Stimulated activated CD8-positive, alpha-beta memory T cell treated with anti-CD3 and anti-CD28 coated beads, Interleukin-4, amount 100 ng/mL, for 4 hours (primary cell): ENCODE measurements at places on chromosomes 2 and 18.

DNA sequence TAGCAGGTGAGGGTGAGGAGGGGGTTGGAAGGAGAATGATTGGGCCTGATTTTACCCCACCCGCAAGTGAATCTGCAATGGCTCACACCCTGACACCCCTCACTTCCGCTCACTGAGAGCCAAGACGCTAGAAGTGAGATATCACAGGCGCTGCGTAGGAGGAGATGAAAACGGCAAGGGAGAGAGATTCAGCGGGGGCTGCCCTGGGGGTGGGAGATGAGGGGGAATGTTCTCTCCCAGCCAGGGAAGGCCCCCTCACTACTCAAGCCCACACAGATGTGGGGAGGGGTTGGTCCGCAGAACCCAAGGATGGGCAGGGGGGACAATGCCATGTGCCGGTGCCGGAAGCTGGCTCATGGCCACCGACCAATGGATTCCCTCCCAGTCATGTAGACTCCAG lies 32.9 kb downstream of the LOXHD1 start:
- no peak for DNase-seq

- no peak for DNase-seq
Measured at GRCh38 chr2:121036226-121036692, 248.7 kb downstream of the TFCP2L1 start.

GRCh38 chr2:151482171-151482725 lies 72.5 kb downstream of the RIF1 start:
- no peak for DNase-seq

DNA sequence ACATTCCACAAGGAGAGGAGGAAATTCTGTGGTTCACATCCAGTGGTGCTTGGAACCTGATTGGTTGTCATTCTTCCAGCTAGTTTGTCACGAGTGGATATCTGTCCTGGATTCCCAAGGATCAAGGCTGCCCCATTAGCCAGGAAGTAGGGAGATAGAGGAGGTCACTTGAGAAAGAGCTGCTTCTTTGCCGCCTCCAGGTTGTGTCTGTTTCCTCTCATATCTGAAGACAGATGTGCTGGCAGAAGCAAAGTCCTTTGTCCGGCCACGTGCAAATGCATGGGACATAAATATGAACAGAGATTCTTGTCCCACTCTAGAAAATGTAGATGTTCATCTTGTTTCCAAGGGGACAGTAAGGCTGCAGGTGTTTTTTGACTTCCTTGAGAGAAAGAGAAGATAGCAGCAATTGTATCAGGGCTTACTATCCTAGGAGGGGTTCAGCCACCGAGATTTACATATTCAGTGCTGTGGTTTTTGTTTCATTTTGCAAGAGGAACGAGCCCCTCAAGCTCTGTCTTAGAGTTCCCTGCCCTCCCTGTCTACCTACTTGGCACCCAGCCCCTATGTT lies 174.4 kb downstream of the RPIA start:
- DNase-seq: no peak

- no peak for DNase-seq
Measured at GRCh38 chr2:96564026-96564425, 27.5 kb downstream of the ARID5A start.

GRCh38 chr2:5453220-5454050 lies 238.7 kb upstream of the SOX11 start:
- no peak for DNase-seq

DNA sequence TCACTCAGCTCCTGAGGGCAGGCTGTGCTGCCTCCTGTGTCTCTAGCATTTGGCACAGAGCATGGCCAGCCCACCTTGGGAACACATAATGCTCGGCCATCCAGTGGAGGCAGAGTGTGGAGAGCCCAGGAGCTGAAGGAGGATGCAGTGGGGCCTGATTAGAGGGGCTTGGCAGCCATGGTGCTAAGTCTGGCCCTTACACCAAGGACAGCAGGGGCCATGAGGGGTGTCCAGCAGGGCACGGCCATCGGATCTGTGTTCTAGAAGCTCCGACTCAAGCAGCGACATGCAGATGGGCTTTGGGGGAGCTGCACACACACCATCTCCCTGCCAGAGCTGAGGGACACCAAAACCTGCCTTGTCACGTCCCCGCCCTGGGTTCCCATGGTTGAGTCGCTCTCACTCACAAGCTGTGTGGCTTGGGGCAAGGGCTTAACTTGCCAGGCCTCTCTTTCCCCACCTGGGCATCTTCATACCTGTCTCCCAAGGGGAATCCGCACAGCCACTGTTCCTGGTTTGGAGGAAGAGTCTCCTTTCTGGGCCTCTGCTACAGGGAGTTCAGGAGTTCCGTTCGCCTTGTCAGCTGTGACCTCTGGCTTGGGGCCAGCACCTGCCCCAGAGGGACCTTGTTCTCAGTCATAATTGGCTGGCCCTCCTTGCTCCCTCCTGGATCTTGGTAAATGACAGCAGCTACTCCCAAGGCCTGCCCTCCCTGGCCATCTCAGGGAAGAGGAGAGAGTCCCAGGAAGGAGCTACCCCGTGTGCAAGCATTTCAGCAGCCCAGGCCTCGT lies 1.3 kb upstream of the TOGARAM2 start:
- no peak for DNase-seq

DNA sequence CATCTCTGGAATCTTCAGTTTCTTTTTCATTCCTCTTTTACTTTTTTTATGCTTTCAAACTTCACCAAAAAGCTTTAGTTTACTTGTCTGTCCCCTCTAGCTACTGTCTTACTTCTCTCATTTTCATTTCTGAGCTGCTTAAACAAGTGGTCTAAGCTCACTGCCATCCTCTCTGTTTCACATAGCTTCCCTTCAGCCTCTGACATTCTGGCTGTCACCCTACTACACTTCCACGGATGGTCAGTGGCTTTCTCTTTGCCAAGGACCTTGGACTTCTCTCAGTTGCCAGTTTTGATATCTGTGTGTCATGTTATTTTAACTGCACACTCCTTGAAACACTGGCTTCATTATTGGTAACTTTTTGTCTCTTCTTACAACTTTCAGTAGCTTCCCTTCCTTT lies 176.1 kb downstream of the IKZF2 start:
- DNase-seq: no peak

DNA sequence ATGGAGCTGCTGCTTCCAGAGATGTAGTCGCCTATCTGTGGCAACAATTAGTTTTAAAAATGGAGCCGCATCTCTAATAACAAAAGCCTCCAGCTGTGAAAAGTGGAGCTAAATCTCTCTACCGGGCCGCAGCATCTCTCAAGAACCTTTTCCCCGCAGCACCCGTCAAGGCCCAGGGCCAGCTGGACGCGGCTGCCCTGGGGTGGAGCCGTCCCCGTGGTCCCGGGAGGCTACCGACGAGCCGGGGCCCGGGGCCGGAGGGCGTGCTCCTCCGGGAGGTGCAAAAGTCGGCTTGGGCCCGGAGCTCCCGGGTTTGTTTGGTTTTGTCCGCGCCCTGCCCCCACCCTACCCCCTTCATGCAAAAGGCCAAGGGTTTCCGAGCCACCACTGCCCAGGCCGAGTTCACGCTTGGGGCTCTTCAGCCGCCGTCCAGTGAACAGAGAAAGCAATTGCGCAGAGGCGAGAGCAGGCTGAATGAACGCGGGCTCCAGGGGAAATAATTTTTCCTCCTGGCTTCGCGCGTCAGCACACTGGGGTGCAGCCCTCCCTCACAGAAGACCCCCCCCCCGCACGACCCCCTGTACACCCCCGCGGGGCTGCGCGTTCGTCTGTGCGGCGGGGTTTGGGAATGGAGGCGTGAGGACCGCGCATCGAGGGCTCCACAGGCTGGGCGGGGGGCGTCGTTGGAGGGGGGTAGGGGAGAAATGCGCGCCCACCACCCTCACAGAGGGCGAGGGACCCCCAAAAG lies 557 bp upstream of the GREB1L start:
- DNase-seq: no peak

GRCh38 chr2:196719110-196719872 lies 79.8 kb downstream of the CCDC150 start:
- DNase-seq: no peak

DNA sequence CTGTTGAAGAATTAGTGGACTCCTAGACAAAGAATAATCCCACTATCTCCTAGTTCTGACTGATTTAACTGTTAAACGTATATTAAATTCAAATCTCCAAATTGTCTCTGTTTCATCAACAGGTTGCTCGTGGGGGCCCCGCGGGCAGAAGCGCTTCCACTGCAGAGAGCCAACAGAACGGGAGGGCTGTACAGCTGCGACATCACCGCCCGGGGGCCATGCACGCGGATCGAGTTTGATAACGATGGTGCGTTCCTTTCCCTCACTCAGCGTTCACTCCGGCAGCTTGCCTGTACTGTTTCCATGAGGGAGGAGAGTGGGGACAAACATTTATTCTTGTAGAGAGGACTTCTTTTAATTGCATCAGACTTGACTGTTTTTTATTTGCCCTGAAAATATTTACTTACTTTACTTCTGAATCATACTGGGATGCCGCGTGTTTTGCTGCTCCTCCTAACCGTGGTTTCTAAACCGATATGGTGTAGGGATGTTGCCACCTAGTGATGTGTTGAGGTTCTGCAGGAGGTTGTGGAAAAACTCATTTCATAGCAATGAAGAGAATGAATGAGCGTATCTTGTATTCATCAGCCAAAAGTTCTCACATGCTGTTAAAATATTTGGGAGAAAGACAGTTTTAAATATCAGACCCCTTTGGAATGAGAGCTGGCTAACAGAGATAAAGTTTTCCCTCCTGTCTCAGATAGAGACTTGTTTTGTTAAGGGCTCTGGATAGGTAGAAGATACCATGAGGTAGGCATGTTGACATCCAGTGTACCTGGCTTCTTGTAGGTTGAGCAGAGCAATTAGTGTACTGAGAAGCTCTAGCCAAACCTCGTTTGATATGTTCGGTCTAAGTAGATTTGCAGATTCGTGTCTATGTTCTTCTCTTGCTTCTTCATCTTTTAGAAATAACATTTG lies 38.3 kb downstream of the ITGA6 start:
- peak; percentile 50 for DNase-seq

DNA sequence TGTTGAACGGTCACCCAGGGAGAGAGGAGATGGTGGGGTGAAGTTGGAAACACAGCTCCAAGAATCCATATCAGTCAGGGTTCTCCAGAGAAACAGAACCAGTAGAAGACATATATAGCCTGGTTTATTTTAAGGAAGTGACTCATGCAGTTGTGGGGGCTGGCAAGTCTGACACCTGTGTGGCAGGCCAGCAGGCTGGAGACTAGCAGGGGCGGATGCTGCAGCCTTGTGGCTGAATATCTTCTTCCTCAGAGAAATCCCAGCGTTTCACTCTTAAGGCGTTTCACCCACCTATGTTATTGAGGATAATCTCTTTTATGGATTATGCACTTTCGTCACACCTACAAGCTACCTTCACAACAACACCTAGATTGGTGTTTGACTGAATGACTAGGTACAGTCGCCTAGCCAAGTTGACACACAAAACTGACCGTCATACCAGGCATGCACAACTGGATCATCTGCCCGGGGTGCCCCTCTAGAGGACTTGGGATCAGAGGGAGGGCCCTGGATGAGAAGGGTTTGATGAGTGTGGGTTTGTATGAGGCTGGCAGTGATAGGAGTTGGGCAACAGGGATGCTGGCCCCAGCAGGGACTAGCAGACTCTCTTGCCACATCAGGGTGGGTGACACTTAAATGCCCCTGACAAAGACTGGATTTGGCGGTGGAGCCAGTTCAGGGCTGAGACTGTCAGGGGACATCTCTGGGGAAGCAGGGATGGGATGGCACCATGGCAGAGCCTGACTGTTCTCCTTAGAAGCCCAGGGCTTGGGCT lies 23.4 kb downstream of the MROH2A start:
- no peak for DNase-seq

GRCh38 chr18:40529478-40529877 lies 1425.6 kb upstream of the PIK3C3 start:
- DNase-seq: no peak

GRCh38 chr2:231129216-231129615 lies 4.4 kb upstream of the HTR2B start:
- no peak for DNase-seq

GRCh38 chr2:162197069-162197825 lies 45.2 kb upstream of the GCG start:
- DNase-seq: no peak

GRCh38 chr2:43241558-43241957 lies 15.2 kb upstream of the ZFP36L2 start:
- no peak for DNase-seq

- DNase-seq: no peak
Measured at GRCh38 chr2:70897203-70897976, 38.3 kb upstream of the ATP6V1B1 start.

GRCh38 chr2:51559026-51559425 lies 527.1 kb upstream of the NRXN1 start:
- no peak for DNase-seq
